ENCODE measurements at places on chromosomes 6 and 20. TPM values are rescaled to one million over a fixed set of nuclear protein-coding genes. Genes with fewer than 3 reads are reported as not detected.

The MPIG6B gene
- total RNA-seq = 0.37 TPM

DNA sequence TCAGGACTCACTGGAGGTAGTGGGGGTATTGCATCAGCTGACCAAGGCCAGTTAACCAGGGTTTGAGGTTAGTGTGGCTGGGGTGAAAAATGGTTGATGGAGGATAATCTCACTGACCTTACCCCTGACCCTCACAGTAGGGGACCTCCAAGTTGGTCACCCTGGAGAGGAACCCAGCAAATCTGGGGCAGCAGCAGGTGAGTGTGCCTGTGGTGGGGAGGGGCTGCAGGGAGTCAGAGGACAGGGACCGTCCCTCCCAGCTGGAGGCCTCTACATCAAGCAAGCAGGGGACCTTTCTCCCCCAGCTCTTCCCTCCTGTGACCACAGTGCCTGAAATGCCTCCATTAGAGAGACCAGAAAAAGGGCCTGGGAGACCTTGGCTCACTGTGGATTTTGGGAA is 49.1 kb upstream of the ZNF337 start:
- DNase-seq = no peak

DNA sequence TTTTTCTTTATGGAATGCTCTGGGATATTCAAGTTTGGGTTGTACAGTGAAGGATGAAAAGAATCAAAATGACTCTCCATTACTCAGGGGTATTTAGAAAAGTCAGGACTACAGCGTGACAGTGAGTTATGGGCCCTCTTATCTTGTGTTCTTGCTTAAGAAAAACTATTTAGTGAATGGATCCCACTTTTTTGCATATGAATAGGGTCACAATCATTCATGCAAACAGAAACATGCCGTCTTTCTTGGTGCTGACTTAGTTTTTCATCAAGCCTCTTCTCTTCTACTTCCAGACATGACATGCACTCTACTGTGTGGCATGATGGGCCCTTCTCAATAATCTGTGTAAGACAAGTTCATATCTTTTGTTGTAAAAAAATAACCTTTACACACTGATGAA is 488.4 kb upstream of the MMS22L start:
- no peak for DNase-seq

The RIN2 gene
- total RNA-seq = 88.7 TPM

The MCHR2 gene
- not detected for total RNA-seq

DNA sequence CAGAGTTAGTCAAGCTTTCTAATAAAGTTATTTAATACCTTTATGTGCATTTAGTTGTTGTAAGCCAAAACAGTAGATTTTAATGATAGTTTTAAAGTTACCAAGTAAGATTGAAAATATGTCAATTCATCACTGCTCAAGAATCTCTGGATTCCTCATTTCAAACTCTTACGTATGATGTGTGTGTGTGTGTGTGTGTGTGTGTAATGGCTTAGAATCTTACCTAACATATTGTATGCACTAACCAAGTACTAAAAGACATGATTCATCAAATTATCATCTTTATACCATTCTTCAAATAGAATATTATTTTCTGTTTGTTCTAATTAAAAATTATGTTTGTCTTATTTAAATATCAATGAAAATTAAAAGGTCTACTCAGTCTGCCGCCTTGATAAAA is 41.5 kb upstream of the ZNF337 start:
- DNase-seq = no peak

DNA sequence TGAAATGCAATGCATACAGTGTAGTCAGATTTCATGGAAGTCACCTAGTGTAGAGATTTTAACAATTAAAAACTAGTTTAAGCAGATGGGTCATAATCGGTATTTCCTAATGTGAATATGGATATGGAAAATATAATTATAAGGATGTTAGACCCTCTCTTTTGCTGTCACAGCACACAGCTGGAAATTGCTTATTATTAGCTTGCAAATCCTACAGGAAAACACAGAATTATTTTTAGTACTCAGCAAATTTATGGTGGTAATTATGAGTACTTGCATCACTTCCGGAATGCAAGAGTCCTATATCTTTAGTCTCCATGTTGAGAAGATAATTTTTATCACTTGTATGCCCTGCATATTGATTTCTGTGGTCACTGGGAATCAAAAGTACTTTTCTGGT is 993.6 kb downstream of the KIF16B start:
- DNase-seq = no peak

GRCh38 chr20:24609757-24610156 is 140.3 kb downstream of the SYNDIG1 start:
- DNase-seq = no peak

- DNase-seq = no peak
Observed at GRCh38 chr6:55174211-55175026, at the start of gene HCRTR2. TSS of gene HCRTR2 (plus strand) at chr6:55174515. CDS start at chr6:55174588, 73 bp downstream.

DNA sequence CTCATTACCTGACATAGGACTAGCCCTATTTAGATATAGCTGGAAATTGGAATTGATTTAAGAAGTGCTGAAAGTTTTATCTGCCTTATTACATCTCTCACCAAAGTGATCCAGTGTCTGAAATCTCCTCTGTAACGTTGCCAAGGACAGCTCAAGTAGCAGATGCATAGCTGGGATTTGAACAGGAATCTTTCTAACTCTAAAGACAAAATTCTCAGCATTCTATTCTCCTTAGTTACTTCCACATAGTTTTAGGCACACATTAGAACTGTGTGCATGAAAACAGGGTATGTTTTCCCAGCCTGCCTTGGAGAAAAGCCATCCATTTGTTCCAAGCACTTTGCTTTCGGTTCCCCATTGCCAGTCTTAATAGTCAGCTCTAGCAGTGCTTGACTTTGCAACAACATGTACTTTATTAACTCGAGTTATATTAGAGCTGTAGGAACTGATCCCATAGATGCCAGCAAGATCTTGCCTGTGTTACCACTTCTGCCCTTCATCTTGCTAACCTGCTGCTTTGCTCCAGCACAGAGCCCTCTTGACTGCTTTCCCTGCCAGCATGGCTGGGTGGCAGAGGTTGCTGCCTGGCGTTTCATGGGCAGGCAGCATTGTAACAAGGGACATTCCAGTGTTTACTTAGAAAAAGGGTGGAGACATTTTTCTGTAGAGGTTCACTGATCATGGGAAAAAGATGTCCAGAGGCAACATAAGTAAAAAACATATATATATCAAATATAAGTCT is 56.1 kb upstream of the STMND1 start:
- no peak for DNase-seq

- no peak for DNase-seq
Observed at GRCh38 chr6:63862486-63863198, 227.0 kb downstream of the PHF3 start.

GRCh38 chr20:38499366-38499765 is 26.7 kb downstream of the RALGAPB start:
- no peak for DNase-seq

The SLC17A3 gene
- total RNA-seq = 0.29 TPM

- no peak for DNase-seq
Observed at GRCh38 chr6:37851997-37852524, 32.5 kb downstream of the ZFAND3 start.

GRCh38 chr6:75301088-75301487 is 16.5 kb upstream of the TMEM30A start:
- DNase-seq = no peak

GRCh38 chr6:89251976-89252375 is 34.8 kb upstream of the GABRR1 start:
- no peak for DNase-seq
